ENCODE measurements at places on chromosomes 2 and 18.
A peak's percentile ranks its signal among the peaks of the same experiment; 100 is the strongest.

DNA sequence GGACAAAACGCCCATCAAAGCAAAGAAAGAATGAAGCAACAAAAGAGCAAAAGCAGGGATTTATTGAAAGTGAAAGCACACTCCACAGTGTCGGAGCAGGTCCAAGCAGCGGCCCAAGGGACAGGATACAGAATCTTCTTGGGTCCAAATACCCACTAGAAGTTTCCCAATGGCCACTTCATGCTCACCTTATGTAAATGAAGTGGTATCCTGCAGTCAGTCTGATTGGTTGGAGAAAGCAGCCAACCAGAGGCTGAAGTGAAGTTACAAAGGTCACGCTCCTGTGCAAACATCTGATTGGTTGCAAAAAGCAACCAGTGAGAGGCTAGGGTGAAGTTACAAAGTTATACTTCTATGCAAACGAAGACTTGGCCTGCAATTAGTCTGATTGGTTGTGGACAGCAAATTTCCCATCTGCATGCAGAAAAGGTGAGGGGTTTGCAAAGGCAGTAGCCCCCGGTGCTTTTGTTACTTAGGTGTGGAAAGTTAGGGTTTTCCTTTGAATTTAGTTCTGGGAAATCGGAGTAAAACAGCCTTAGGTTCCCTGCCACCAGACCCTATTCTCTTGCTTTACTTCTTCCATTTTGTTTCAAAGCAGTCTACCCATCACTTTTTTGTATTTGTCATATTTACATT is 12.9 kb downstream of the DUSP19 start:
- no peak for DNase-seq

DNA sequence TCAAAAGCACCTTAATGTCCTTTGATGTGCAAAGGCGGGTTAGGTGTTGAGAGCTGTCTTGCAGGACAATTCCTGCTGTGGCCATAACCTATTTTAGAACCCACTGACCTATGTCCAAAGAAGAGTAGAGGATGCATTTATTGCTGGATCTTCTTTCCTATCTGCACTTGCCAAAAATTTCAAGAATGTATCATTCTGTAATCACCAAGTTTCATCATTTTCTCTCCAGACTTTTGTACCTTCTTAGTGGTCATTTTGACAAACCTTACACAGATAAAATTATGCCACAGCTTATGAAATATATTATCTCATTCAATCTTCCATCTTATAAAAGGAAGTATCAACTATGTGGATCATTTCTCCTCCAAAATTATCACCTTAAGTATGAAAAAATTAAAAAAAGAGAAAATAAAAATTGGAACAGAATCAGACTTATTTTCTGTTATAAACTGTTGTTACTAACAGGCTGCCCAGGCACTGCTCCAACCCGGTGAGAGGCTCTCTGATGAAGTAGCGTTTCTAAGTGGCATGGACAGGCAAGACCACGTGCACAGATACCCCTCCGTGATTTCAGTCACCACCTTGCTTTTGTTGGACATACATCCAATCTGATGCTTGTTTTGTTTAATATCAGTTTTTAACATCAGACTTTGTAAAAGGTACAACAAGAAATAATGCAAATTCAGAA is 559.9 kb upstream of the ID2 start:
- no peak for DNase-seq

- DNase-seq: peak; percentile 27
These were observed 138.8 kb upstream of the ITGA6 start for GRCh38 chr2:172288603-172289002.

DNA sequence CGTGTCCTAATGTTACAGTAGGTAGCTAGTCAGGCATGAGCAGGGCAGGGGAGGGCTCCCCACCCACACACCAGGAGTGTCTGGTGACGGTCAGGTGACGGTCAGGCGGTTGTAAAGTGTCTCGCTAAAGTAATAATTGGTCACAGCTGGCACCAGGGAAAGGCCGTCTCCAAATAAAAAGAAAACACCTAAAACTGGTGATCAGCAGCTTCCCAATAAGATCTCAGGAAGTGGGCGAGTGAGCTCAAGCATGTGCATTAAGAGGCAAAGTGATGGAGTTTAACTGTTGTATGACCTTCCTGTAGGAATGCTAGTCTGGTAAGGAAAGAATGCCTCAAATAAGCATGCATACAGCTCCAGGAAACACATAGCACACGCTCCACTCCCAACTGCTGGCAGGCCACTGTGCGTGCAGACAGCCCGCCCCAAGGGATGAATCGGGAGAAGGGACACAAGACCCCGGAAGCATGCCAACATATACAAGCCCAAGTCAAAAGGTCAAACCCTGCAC is 177.1 kb downstream of the RNF144A start:
- no peak for DNase-seq

DNA sequence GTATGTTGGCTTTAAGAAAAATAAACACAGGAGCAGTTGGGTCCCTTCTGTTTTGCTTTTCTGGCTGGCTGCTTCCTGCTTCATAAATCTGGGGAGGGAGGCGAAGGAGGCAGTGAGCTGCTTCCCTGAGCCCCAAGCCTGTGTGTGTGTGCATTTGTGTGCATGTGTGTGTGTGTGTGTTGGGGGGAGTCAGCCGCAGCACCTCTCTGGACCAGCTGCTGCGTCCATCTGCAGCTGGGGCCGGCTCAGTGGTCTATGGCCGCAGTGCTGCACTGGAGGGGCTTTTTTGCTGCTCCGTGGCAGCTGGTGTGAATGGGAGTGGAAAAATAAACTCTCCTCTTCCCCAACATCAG is 192.3 kb downstream of the RNF144A start:
- no peak for DNase-seq

DNA sequence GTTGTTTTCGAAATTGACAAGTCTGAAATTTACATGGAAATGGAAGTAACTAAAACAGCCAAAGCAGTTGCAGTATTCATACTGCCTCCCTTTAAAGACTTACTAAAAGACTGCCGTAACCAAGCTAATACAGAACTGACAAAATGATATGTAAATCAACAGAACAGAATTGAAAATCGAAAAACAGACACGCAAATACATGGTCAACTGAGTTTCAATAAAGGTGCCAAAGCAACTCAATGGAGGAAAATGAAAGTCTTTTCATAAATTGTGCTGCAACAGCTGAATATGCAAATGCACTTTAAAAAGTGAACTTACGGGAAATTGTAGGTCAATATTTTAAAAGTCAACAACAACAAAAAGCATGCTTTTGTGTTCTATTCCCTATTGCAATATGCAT is 34.2 kb downstream of the TMEM131 start:
- DNase-seq: no peak

GRCh38 chr2:164644036-164644700 is 22.9 kb upstream of the GRB14 start:
- DNase-seq: no peak

DNA sequence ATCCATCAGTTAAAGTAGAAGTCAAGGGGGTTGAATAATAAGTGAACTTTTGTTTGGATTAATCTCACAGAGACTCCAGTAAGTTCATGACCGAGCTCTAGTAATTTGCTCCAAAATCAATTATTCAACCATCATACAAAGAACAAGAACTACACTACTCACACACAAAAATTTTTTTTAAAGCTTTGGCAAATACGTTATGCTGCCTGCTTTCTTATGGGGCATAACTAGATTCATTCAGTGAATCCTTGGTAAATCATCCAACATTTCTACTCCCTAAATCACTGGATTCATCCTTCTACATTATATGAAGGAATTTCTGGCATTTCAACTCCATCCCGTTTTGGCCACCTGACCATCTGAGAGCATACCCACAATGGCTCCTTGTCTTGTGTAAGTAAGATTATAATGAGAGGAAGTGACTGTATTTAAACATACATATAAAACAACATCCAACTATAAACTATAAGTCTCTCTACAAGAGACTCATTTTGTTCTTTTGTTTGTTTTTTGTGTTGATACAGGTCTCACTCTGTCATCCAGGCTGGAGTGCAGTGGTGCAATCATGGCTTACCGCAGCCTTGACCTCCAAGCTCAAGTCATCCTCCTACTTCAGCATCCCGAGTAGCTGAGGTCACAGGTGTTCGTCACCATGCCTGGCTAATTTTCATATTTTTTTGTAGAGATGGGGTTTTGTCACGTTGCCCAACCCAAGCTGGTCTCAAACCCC is 144.2 kb upstream of the LRRTM4 start:
- no peak for DNase-seq

DNA sequence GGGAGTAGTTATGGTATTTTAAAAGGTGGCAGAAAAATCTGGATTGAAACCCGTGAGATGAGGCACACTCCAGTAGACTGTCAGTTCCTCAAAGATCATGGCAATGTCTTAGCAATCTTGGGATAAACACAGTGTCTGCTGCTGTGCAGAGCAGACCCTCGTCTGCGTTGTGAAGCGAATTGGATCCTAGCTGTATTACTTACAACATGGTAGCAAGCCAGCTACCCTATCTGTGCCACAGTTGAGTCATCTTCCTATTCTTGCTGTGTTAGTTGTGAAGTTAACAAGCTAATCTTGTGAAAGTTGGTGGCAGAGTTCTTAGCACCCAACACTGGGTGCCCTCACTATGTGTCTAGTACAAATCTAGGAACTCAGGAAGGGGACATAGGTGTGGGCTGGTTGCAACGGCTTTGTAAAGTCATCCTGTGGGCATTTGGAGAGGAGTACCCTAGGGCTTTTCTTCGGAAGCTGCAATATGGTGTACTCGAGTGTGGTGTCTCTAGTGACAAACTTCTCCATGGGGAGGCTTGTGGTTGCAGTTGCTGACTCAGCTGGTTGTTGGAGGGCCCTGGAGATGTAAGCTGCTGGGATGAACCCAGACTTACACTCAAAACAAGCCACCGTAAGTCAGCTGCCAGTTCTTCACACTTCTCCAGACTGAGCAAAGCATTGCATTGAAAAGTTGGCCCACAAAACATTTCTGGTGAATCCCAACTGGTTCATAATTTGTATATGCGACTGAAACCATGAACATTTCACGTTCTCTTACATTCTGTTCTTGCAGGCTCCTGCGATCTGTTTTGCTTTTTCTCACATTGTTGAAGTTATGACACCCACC is 61.5 kb downstream of the ADCYAP1 start:
- no peak for DNase-seq

GRCh38 chr18:55489034-55489986 is 98.7 kb downstream of the TCF4 start:
- peak; percentile 7 for DNase-seq

DNA sequence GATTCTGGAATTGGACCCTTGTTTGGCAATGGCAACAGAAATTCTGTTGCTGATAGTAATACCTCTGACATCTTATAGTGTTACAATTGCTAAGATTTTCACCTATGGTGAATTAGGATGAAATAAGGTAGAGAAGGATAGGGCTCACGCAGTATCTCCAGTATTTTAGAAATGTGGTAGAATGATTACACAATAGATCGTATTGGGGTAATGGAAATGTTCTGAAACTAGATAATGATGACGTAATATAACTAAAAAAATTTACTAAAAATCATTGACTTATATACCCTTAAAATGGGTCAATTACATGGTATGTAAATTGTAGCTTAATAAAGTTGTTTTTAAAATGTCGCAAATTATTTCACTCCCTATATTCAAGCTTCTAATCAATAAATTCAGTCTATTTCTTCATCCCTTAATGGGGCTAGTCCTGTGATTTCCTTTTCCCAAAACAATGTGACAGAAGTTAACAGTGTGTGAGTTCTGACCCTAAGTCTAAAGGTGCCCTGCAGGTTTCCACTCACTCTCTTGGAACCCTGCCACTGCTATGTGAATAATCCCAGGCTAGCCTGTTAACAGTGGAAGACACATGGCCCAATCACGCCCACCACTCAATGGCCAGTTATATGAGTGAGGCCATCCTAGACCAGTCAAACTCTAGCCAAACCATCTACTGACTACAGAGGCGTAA is 31.2 kb downstream of the USP37 start:
- no peak for DNase-seq

DNA sequence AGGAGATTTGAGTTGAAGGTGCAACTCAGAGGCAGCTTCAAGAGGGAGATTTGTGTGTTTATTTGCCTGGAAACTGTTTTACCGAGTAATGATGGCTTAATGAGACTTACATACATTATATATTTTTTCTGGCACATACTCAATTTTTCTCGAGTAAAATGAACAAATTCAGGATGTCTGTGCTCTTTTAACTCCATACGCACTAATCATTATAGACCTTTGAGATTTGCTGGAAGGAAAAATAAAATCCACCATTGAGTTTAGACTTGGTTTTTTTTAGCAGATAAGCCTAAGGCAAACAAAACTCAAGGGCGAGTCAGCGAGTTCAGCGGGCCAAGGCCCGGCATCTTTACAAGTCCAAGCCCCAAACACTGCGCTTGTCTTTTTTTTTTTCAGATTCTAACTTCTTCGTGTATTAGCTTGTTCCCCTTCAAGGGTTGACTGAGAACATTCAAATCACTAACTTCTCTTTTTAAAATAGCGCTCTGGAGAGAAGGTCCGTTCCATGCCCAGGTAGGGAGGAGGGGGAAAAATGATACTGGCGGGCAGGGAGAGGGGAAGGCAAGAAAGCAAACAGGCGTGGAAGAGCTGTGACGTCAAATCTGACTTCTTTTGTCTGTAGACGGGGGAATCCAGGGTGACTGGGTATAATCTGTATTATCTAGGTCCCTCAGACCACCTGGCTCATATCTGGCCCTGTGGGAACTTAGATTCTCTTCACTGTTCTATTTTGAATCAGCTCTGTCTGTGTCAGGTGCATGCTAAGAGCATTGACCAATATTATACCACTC is 72.7 kb upstream of the MAP3K20 start:
- DNase-seq: no peak

DNA sequence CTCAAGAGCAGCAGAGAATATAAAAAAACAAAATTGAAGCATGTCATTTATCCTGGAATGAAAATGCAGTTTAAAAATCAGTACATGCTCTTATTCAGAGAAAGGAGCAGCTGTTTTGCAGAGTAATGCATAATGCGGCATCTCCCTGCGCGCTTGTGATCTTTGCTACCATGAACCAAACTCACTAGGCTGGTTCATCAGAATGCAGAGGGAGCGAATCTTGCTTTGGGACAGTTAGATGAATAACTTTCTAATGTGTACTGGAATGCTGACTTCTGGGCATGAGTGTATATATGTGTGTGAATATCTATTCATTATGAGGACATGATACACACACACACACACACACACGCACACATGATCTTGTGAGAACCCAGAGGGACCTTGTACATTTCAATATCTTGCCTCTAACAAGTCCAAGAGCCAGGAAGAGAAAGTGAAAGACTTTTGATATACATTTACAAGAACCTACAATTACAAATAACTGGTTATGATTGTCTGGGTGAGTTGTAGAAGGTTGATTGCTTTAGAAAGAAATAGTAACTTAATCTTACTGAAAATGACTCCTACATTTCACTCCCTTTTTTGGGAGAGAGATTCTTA is 54.1 kb upstream of the THOC1 start:
- DNase-seq: no peak

DNA sequence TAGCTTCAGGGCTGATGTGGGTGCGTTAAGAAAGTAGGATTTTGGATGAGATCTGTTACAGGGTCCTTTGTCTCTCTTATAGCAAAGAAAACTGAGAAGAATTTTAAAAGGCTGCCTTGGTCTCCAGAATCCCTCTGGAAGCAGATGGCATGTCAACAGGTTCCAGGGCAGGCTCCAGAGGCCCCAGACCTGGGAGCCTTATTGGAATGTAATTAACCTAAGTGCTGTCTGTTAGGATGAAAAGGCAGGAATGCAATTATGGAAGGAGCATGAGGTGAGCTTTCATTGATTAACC is 97.2 kb upstream of the PKDCC start:
- no peak for DNase-seq
